ENCODE measurements at places on chromosomes 7 and 10.

DNA sequence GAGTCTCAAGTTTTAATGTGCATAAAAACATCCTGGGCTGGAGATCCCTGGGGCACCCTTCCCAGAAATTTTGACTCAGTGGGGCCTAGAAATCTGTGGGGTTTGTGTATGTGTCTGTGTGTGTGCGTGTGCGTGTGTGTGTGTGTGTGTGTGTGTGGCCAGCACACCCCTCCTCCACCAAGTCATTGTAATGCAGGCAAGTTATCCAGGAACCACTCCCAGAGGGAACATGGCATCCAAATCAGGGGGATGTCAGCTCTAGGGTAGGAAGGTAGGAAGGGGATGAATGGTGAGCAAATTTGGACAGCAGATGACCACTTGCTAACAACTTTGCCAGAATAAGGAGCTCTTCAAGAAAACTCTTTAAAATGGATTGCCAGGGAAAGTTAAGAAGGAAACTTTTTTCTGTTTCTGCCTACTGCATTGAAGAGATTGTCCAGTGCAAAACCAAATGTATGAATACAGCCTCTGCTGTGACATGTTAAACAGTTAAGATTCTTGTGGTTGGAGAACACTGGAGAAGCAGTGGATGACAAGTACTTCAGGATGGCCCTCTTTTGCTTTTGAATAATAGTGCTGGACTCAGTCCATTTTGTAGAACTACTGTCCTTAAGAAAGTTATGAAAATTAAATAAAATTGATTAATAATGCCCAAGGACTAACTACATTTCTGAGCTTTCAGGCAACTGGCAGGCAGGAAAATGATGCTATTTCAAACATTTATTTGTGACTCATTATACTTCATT, 12.3 kb downstream of the STAMBPL1 start:
- no peak for DNase-seq

GRCh38 chr10:62133618-62134017, 135.0 kb downstream of the RTKN2 start:
- DNase-seq = no peak

- DNase-seq = no peak
These were observed 69.6 kb upstream of the CDK1 start for GRCh38 chr10:60708666-60709065.

- no peak for DNase-seq
These were observed 98.2 kb downstream of the PRLHR start for GRCh38 chr10:118497227-118497626.

DNA sequence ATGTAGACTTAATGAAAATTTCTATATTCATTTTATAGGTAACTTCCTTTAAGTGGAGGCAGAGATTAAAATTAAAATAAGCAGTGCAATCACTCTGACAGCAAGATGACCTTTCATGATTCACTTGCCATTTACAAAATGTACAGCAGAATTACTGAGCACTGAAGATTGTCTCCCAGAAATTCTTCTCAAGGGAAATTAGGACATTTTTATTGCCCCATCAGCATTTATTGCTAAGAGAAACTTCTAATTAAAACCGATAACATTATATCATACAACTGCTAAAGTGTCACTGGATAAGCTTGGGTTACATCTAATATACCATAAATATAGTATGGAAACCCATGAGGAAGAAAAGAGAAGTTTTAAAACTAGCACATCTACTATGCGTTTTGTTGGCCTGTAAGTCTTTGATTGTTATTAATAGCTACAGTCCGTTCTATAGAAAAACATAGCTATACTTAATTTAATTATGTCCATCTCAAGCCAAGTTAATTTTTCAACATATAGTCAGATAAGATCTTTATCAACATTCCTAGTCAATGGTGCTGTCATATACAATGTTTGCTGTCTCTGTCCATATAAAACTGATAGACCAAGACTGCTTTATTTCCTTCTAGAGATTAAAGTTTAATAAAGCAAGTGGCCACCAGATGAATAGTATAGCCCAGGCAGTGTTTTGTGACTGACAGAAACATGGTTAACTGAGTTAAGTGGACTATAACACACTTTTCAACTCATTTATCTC, 217.1 kb upstream of the HGF start:
- no peak for DNase-seq

GRCh38 chr7:75928568-75928914, 13.6 kb downstream of the POR start:
- DNase-seq = peak; percentile 35

DNA sequence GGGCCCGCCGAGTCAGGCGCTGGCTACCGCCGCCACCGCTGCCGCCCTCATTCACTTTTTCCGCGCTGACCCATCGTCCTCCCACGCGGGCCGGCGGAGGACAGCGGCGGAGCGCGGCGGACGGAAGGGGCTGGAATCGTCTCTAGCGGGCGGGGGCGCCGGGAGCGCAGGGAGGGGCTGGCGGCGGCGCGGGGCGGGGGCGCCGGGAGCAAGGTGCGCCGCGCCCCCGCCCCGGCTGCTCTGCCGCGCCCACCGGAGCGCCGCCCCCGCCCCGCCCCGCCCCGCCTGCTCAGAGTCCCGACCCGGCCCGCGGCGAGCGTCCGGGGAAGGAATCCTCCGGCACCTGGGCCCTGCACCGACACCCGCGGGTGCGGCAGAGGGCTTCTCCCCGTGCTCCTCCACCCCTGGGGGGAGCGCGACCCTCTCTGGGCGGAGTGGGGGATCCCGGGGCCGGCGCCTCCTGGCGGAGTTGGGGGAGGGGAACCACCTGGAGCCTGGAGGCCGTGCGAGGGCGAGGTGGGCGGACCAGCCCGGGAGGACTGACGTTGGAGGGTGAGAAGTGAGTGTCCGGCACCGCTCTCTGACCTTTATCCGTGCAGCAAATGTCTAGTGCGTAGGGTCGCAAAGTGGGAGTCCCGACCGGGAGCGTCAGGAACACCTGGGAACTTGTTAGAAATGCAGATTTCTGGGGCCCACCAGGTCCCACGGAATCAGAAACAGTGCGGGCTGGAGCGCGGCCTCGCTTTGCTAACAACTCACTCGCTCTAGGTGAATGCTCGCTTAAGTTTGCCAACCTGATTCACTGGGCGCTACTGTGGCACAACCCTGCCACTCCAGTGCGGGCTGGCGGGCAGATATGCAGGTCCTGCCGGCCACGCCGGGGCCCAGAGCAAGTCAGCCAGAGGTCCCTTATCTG, at the start of gene COBL:
COBL (minus strand) TSS at position 144 of the 916 bp plus-strand sequence. CDS start 176 bp downstream, outside the sequence.
- no peak for DNase-seq

- no peak for DNase-seq
These were observed 81.1 kb upstream of the PRKG1 start for GRCh38 chr10:50992972-50993766.

DNA sequence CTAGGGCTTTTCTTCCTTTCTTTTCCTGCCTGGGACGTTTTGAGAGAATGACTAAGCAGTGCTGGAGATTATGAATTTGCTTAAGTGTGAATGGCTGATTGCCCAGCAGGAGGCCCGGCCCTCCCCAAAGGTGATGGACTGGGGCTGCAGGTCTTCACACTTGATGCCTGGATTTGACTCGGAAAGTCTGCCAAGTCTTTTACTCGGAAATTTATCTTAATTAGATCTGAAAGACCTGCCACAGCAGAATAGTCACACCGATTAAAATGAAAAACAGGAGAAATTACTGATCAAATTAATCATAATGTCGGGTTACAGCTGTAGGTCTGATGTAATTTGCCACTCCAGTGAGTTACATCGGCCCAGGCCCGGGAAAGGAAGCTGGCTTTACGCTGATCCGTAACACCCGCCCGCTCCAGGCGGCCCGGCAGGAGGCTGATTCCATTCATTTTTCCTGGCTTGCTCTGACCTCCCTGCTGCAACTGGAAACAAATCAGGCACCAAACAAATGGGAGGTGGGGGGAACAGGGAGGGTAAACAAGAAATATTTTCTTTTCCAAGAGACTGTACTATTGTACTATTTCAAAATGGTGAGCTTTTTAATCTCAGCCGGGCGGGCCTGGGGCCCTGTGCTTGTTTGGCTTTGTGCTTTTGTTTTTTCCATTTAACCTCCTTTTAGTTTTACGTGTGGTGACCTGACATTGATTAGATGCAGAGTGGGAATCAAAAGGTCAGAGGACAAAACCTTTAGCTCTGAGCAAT, 212.4 kb upstream of the YAE1 start:
- no peak for DNase-seq

- DNase-seq = no peak
These were observed 101.4 kb downstream of the TBXAS1 start for GRCh38 chr7:139930286-139930965.
